ENCODE measurements at places on chromosomes 7 and 10. TPM values are rescaled to one million over a fixed set of nuclear protein-coding genes. Genes with fewer than 3 reads are reported as not detected.
A peak's percentile ranks its signal among the peaks of the same experiment; 100 is the strongest.

DNA sequence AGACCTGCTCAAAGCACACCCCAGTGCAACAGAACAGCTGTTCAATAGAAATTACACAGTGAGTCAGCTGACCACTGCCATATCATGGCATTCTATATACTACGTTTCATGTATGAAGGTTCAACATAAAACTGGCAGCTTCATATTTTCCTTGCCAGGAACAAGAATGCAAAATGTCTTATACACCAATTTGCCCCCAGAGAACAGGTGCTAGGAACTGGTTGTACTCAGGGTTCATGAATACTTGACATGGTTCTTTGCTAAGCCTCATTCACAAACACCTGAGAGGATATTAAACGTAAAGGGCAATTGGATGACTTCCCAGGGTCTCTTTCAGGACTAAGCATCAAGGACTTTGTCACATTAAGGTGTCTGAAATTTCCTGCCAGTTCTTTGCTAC, 6.9 kb downstream of the MYOF start:
- H3K4me1 ChIP-seq, result no peaks in the 10 kb centered on the region
- DNase-seq, result no peak
- H3K36me3 ChIP-seq, result no peaks in the 10 kb centered on the region
- H3K27me3 ChIP-seq, result no peaks in the 10 kb centered on the region
- no peak overlapping the region for H3K27ac ChIP-seq

DNA sequence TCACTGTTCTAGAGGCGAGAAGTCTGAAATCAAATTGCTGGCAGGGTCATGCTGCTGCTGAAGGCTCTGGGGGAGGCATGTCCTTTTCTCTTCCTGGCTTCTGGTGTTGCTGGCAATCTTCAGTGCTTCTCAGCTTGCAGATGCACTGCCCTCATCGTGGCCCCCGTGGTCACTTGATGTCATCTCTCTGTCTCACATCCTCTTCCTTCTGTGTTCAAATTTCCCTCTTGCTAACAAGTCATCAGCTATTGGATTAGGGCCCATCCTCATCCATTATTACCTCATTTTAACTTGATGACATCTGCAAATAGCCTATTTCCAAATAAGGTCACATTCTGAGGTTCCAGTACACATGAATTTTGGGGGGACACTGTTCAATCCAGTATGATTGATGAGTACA, 36.6 kb upstream of the SRGN start:
- H3K27me3 ChIP-seq, result no peaks in the 10 kb centered on the region
- H3K4me3 ChIP-seq, result no peak overlapping the region
- H3K36me3 ChIP-seq, result no peaks in the 10 kb centered on the region
- peaks cover under 1% of the 10 kb centered on the region for H3K4me1 ChIP-seq

GRCh38 chr10:128178302-128178958, 52.2 kb upstream of the MKI67 start:
- H3K36me3 ChIP-seq, result no peaks in the 10 kb centered on the region
- H3K27me3 ChIP-seq, result peaks cover 7% of the 10 kb centered on the region
- H3K4me3 ChIP-seq, result no peak overlapping the region
- DNase-seq, result no peak
- no peak overlapping the region for H3K27ac ChIP-seq

GRCh38 chr7:105011831-105012502, 2.0 kb upstream of the KMT2E start:
- no peaks in the 10 kb centered on the region for H3K27me3 ChIP-seq
- H3K4me3 ChIP-seq, result peak overlapping the region; percentile 81

DNA sequence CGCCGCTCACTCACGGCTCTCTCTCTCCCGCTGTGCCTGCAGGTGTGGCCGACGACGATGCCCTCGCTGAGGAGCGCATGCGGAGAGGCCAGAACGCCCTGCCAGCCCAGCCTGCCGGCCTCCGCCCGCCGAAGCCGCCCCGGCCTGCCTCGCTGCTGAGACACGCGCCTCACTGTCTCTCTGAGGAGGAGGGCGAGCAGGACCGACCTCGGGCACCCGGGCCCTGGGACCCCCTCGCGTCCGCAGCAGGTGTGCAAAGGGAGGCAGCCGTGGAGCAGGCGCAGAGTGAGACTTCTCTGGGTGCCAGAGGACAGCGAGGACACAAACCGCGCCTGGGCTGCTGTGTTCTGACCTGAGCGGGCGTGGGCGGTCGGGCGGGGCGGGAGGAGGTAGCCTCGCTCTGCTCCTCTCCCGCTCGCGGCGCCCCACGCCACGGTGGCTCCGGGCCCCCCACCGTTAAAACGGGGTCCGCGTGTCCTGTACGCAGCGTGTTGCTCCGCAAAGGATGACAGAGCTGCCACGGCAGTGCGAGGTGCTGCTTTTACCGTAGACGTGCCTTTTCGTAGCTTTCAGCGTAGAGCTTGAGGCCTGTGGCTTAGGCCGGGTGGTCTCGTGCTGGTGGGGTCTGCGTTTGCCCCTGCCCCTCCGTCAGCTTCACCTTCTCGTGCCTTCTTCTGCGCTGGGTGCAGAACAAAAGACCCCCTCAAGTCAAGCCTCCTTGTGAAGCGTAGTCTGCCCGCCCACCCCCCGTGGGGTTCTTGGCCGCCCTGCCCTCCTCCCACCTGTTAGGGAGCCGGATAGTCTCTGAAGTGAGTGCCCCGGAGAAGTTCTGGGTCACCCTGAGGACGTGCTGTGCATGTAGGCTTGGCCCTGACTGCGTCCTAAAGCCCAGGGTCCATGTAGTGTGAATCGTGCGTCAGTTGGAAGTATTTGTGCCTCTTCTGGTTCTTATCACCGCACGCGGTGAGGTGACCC, 73.2 kb downstream of the DNAJB6 start:
- H3K4me3 ChIP-seq, result no peak overlapping the region
- H3K4me1 ChIP-seq, result peaks cover 19% of the 10 kb centered on the region
- H3K27me3 ChIP-seq, result no peaks in the 10 kb centered on the region
- no peaks in the 10 kb centered on the region for H3K36me3 ChIP-seq
- DNase-seq, result no peak

GRCh38 chr10:78630944-78631838, 437.6 kb upstream of the ZMIZ1 start:
- H3K27me3 ChIP-seq, result no peaks in the 10 kb centered on the region
- no peak for DNase-seq
- H3K27ac ChIP-seq, result peak overlapping the region; percentile 43
- H3K4me1 ChIP-seq, result no peaks in the 10 kb centered on the region

DNA sequence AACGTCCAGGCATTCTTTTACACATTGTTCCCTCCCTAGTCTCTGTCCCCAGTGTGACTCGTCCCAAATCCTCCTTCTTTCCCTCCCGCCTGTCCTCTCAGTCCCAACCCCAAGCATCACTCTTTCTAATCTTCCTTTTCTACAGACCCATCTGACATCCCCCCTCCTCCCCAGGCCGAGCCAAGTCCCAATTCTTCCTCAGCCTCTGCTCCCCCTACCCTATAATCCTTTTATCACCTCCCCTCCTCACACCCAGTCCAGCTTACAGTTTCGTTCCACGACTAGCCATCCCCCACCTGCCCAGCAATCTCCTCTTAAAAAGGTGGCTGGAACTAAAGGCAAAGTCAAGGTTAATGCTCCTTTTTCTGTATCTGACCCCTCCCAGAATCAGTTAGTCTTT, 95.1 kb downstream of the MACC1 start:
- no peak for DNase-seq
- no peak overlapping the region for H3K27ac ChIP-seq
- H3K27me3 ChIP-seq, result no peaks in the 10 kb centered on the region
- no peak overlapping the region for H3K4me3 ChIP-seq
- H3K36me3 ChIP-seq, result no peaks in the 10 kb centered on the region

DNA sequence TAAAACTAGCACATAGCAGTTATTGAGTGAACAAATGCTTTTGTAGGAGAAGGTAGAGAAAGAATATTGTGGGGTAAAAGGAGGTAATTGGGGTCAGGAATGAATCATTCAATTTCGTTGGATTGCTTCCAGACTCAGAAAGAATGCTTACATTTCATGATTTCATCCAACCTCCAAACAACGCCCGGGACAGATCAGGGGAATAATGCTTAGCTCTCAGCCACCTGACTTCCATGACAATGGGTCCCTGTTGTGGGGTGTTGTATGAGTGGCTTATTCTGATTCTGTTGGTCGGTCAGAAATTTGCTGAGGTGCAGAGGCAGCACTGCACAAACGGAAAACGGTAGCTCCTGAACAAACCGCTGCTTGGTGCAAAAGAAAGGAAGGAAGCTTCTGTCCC, 24.0 kb upstream of the INPP5F start:
- H3K4me1 ChIP-seq, result no peaks in the 10 kb centered on the region
- no peaks in the 10 kb centered on the region for H3K36me3 ChIP-seq
- DNase-seq, result no peak
- no peak overlapping the region for H3K27ac ChIP-seq

DNA sequence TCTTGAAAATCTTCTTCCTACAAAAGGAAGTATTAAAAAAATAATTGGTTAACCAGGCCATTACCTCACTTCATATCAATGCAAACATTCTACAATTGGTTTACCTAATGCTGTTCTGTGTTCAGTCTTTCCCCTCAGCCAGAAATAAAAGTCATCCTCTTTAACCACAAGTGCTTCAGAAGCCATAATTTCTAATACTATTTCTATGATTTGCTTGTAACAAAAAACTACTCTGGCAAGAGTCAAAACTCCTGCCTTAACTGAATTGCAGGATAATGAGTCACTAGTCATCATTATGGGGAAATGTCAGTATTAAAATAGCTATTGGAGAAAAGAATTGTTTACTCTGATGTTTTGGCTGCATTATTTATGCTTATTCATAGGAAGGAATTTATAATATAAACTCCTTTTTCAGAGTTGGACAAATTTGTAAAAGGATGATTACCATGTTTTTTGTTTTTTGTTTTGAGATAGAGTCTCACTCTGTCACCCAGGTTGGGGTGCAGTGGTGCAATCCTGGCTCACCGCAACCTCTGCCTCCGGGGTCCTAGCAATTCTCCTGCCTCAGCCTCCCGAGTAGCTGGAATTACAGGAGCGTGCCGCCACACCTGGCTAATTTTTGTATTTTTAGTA, 55.5 kb upstream of the ODAD2 start:
- H3K4me3 ChIP-seq, result no peak overlapping the region
- H3K27me3 ChIP-seq, result no peaks in the 10 kb centered on the region
- DNase-seq, result no peak
- no peak overlapping the region for H3K27ac ChIP-seq
- no peaks in the 10 kb centered on the region for H3K4me1 ChIP-seq

EBF3 gene
- total RNA-seq, result 10.4 TPM

GCK gene
- total RNA-seq, result 0.33 TPM

NPC1L1 gene
- total RNA-seq, result 0.04 TPM

SPDYE2B gene
- total RNA-seq, result not detected

Data from gastrocnemius medialis (tissue), 4 donors.